G401 (cell line): ENCODE measurements at places on chromosomes 3 and 15.

DNA sequence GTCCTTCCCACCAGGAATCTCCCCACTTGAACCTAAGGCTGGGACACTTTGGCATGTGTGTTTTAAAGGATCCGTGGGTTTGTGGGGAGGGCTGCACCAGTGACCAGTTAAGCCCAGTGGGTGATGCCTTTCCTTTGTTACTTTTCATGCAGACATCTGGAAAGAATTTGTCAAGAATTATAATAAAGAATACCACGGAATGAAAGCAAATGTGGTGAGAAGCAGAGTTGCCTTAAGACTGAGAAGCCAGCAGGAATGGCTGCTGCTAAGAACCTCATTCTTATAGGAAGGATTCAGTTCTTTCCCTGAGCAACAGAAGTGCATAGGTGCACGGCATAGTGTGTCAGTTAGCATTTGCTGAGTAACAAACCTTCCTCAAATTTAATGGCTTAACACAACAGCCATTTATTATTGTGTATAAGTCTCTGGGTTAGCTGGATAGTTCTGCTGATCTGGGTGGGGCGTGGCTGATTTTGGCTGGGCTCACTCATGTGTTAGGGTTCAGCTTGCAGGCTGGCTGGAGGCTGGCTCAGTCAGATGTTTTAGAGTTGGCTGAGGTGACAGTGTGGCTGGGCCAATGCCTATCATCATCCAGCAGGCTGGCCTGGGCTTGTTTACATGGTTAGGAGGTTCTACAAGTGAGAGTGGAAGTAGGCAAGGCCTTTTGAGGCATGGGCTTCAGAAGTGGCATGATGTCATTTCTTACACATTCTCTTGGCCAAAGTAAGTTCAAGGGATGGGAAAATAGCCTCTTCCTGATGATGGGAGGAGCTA, 262.7 kb upstream of the CTDSPL start:
- no peak for DNase-seq

DNA sequence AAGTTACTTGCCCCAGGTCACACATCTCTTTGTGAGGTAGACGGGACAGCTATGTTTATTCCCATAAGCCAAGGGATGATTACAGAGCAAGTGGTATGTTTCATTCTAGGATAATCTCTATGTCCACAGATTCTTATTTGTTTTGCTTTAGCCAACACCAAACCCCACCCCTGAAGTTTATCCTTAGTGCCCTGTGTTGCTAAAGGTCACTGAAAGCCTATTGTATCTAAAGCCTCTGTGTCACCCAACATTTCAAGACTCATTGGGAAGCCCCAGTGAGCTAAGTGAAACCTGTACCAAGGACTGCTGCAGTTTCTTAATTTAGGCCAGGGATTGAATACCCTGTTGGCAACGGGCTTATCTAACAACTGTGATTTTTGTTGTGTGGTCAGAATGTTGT, 135.6 kb downstream of the ADAMTS9 start:
- no peak for DNase-seq

- no peak for DNase-seq
These were observed 363.1 kb downstream of the CLSTN2 start for GRCh38 chr3:140298043-140298442.

GRCh38 chr3:155110996-155111901, 31.1 kb downstream of the MME start:
- no peak for DNase-seq

- no peak for DNase-seq
These were observed 114.8 kb upstream of the THBS1 start for GRCh38 chr15:39465843-39466749.

DNA sequence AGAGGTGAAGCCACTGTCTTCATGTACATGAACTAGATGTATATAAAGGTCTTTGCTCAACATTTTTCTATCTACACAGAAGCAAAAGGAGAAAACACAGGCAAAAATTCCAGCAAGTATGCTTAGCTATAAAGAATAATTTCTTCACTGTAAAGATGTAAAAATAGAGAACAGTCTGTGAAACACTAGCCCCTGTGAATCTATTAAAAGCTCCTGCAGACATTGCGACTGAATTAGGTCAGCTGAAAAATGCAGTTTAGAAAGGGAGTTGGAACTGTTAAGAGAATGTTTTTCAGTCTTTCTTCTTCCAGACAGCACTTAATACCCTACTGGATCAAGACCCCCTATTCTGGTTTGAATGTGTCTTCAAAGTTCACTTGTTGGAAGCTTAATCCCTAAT, 291.5 kb downstream of the KBTBD8 start:
- no peak for DNase-seq

GRCh38 chr3:129034642-129035041, 25.9 kb upstream of the GP9 start:
- no peak for DNase-seq

- no peak for DNase-seq
These were observed 133.1 kb downstream of the THSD4 start for GRCh38 chr15:71248386-71248785.

DNA sequence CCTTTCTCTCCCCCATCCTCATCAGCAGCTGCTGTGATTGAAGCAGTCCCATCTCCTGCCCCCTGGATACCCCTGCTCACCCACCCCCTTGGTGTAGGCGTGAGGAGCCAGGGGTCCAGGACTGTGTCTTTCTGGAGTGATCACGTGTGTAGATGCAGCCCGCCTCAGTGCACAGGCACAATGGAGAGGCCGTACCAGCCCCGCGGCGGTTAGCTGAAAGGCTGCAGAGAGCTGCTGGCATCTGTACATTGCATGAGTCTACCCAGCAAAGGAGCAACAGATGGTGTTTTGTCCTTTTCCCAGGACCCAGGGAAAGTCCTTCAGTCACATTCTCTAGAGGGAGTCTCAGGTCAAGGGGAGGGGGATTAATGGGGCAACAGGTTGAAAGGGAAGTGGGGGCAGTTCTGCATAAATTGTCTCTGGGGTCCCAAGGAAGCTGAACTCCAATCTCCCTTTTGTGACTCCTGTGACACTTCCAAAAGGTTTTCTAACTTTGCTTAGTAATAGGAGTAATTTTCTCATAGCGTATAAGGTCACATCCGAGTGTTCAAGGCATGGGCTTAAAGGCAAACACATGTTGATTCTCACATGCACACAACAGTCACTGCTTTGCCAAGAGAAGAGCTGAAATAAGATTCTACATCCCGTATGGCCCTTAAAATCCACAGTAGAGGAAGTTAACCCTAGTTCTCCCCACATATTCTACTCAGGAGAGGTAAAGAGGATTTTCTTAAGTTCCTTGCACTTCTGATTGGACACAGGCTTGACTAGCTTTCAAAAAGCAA, 7.1 kb downstream of the CSPG5 start:
- DNase-seq, result peak; percentile 55

- DNase-seq, result no peak
These were observed 9.2 kb upstream of the TMEM212 start for GRCh38 chr3:171833789-171834460.

- no peak for DNase-seq
These were observed 6.5 kb downstream of the ALG3 start for GRCh38 chr3:184242297-184242685.

DNA sequence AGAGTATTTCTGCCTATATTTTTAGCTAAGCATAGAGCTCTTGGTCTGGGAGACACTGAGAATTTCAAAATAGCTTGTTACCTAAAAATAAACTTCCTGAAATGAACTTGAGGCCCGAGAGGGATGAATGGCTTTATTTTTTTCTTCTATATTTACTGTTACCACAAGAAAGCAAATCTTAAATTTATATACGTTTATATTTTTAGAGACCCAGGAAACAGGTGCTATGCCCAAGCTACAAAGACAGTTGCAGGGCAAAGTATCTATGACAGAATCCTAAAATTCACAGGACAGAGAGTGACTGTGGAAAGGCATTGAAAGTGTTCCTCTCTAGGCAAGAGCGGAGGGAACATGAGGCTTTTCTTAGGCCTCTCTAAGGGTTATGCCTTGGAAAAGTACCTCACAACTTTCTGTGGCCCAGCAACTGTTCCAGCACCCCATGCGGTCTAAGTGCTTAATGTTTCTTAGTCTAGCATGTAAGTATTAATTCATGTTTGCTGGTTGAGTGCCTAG, 36.5 kb downstream of the TGFBR2 start:
- DNase-seq, result no peak

DNA sequence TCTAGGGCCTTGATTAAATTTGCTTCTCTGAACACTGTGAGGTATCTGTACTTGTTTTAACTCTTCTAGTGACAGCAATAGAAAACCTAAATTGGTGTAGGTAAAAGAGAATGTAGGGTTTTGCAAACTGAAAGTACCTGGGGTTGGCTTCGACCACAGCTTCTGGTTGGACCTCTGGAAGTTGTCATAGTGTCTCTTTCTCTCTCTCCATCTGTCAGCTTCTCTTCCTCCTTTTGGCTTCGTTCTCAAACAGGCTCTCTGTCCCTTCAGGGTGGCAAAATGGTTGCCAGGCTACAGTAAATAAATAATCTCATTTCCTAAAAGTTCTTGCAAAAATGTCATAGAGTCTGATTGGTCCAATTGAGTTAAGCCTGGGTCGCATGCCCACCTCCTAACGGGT, 149.3 kb upstream of the CTDSPL start:
- no peak for DNase-seq

GRCh38 chr3:71912839-71913495, 128.0 kb upstream of the PROK2 start:
- DNase-seq, result no peak

DNA sequence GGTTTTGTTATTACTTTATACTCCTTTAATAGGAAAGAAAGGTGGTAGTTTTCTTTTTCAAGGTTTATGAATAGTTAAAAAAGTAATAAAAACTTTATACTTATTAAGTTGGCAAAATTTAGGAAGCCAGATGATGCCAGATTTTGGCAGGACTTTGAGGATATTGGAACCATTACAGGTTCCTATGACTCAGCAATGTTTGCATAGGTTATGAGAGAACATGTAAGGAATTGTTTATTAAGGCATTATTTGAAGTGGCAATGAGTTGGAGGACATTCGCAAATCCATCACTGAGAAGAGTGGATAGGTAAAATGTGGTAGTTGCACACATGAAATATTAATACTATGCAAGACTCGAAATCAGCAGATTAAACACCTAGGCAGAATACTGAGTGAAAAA, 29.9 kb downstream of the CDAN1 start:
- DNase-seq, result no peak
